Stimulated activated CD4-positive, alpha-beta T cell treated with anti-CD3 and anti-CD28 coated beads, Interleukin-4, amount 100 ng/mL, for 1 hour (primary cell): ENCODE measurements at places on chromosomes 12 and 14.

- no peak for DNase-seq
Observed at GRCh38 chr12:108983227-108983626, 37.6 kb downstream of the SVOP start.

DNA sequence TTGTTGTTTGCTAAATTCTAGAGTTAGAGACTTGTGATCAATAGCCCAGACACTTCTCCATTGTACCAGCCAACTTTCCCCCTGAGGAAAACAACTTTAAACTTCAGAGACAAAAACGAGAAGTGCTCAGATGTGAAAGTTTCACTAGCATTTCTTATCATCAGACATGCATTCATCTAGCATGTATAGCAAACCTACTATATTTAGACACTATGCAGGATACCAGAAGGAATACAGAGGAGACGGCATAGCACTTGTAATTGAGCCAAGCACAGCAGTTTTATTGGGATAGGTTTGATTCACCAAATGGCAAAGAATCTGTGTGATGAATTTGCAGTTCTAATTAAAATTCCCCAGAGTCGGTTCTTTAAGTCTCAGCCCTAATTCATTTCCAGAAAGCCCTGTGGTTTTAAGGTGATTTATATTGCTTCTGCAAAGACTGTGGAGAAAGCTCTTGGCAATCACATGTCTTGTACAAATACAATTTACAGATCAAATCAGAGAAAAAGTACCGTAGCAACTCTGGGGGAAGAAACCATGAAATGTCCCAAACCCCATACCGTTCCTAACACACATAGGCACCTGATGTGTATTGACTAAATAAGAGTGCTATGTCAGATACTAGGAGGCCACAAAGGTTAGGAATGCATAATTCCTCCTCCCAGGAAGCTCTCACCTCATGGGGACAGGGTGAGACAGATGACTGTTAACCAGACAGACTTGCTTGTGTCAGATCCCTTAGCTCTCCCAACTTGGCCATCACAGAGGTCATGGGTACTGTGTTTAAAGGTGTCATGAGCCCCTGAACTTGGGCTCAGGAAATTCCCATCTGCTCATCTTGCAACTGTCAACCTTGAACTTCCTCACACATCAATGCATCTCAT lies 69.6 kb upstream of the KRAS start:
- DNase-seq: no peak

DNA sequence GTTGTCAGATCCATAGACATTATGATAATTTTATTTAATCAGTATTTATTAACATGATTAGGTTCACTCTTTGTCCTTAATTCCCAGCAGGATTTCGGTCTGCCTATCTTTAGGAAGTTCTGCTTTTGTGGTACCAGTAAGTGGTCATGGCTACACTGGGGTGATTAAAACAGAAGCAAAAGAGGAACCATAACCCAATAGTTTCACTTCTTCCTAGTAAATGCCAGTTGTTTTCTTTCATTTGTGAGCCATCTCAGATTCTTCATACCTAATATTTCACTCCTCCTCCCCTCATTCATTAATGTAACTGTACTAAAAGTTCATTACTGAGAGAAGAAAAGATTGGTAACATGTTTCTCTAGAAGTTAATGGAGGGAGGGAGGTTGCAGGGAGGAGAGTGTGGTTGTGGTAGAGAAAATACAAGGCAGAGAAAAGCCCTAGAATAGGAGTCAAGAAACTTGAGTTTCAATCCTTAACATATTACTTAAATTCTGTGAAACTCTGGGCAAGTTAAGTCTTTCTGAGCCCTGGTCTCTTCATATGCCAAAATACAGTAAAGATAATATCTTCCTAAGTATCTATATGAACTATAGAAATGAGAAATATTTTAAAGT lies 101.2 kb downstream of the PEBP1 start:
- DNase-seq: no peak

GRCh38 chr12:124392667-124393413 lies 97.9 kb downstream of the RFLNA start:
- DNase-seq: no peak

GRCh38 chr12:75260316-75260715 lies 50.7 kb upstream of the KCNC2 start:
- DNase-seq: no peak

DNA sequence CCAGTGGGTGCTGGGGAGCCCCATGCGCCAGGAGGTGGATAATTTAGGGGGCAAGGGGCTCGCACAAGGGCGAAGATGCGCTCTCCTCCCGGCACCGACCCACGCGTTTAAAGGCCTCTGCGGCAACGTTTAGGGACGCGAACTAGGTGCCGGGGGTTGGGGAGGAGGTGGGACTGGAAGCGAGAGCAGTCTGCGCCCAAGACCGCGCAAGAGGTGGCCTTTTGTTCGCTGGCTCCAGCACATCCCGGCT lies 1.3 kb downstream of the SLC38A1 start:
- DNase-seq: peak; percentile 43

DNA sequence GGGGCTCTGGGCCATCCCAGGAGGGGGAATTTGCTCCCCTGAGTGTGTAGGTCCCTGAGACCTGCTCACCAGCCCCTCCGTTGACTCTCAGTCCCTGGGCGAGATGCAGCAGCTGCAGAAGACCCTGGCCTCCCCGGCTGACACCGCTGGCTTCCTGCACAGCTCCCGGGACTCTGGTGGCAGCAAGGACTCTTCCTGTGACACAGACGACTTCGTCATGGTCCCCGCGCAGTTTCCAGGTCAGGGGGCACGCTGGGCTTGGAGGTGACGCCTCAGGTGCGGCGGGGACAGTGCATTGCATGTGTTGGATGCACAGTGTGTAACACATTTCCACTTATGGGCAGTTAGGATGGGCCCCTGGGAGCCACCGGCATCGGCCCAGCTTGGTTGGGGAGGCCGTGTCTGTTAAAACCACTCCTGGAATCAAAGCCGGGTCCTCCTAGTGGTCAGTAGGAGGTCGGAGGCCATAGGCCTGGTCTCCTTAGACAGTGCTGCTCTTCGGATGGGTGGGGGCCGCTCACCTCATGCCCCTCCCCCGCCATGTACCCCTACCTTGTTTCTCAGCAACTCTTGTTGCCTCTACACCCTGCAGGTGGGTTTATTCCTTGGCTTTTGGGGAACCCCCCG lies 17.1 kb upstream of the PUS1 start:
- no peak for DNase-seq

- no peak for DNase-seq
Observed at GRCh38 chr12:65840793-65841670, 16.7 kb downstream of the HMGA2 start.

DNA sequence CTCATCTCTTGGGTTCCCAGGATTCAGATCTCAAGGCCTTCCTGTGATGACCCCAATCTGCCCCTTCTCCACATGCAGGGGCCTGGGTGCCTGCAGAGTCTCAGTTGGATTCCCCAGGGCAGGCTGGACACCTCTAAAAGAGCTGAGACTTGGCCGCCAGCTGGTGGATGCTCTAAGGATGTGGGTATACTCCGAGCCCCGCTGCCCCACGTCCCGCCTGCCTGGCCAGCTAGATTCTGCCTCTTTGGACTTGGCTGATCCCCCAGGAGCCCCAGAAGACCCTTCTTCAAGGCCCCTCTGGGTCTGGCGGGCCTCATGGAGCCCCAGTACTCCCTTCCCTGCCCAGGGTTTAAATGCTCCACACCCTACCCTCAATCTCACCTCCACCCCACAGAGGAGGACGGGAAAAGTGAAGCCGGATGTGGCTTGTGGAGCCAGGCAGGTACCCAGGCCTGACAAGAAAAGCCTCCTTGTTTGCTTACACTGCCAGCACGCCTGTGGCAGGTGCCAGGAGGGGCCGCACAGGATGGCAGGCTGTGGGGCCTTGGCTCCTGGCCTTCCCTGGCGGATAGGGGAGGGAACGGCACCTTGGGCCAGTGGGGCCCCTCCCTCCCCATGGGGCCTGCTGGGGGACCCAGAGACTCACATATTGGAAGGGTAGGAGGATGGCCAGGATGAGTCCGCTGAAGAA lies 15.1 kb downstream of the FAIM2 start:
- DNase-seq: no peak

- DNase-seq: no peak
Observed at GRCh38 chr12:116659771-116660481, 77.9 kb downstream of the SPRING1 start.

DNA sequence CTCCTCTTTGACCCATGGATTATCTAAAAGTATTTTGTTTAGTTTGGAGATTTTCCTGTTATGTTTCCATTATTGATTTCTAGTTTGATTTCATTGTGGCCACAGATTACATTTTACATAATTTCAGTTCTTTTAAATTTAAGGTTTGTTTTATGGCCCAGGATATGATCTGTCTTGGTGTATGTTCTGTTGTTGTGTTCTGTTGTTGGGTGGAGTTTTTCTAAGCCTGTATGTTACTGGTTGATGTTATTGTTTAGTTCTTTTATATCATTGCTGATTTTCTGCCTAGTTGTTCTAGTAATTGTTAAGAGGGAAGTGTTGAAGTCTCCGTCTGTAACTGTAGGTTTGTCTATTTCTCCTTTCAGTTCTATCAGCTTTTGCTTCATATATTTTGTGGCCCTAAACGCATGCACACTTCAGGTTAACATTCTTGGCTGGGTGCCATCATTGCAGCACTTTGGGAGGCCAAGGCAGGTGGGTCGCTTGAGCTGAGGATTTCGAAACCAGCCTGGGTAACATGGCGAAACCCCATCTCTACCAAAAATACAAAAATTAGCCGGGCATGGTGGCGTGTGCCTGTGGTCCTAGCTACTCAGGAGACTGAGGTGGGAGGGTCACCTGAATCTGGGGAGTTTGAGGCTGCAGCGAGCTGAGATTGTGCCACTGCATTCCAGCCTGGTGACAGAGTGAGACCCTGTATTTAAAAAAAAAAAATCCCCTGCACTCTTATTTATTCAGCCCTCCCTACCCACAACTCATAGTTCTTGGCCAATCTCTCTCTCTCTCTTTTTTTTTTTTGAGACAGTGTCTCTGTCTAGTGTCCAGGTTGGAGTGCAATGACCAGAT lies 28.1 kb upstream of the CFL2 start:
- DNase-seq: no peak
